ENCODE measurements at places on chromosomes 16 and 17.
A peak's percentile ranks its signal among the peaks of the same experiment; 100 is the strongest.

DNA sequence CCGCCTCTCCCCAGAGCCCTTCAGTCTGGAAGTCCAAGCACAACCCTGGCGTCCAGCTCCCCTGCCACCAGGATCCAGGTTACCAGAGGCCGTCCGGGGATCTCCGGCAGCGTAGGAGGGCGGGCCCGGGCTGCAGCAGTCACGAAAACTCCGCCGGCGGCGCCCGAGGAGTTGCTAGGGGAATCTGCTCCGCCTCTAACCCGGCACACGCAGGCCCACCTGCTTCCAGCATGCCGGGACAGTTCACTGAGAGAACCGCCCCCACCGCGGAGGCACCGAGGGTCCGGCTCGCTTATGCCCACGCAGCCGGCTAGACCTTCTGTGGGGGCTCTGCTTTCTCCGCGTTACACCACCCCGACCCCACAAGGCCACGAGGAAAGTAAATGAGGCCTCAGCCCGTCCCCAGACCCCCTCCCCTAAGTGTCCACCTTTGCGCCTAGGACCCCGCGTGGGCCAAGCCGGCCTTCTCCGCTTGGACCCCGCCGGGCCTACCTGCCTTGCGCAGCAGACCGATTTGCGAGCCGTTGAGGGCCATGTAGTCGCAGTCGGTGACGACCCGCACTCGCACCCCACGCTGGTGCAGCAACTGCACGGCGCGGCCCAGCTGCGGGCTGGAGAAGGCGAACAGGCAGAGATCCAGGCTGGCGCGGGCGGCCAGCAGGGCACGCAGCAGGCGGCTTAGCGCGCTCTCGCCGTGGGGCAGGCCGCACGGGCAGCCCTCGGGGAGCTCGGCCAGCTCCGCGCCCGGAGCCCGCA lies 587 bp downstream of the PLD6 start:
- DNase-seq = peak; percentile 50

DNA sequence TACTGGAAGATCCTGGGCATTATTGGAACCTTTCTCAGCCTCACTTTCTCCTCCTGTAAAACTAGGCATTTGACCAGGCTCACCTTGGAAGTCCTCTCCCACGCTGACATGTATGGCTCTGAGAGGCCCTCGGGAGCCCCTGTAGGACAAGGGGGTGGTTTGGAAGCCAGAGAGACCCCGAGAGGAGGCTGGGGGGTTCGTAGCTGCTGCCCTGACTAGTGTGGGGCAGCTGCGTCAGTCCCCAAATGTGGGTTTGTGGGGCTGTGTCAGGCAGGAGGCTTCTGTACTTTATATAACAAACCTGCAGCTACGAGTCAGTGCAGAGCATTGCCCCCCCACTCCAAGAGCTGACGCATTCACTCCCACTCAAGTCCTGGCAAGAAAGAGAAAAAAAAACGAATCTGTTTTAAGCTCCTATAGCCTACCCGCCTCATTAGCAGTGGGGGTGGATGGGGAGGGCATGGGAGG lies 1.8 kb downstream of the CX3CL1 start:
- no peak for DNase-seq

GRCh38 chr16:22030087-22030812 lies 22.3 kb downstream of the MOSMO start:
- no peak for DNase-seq

- DNase-seq = no peak
Observed at GRCh38 chr17:4735876-4736651, 3.6 kb upstream of the ZMYND15 start.

DNA sequence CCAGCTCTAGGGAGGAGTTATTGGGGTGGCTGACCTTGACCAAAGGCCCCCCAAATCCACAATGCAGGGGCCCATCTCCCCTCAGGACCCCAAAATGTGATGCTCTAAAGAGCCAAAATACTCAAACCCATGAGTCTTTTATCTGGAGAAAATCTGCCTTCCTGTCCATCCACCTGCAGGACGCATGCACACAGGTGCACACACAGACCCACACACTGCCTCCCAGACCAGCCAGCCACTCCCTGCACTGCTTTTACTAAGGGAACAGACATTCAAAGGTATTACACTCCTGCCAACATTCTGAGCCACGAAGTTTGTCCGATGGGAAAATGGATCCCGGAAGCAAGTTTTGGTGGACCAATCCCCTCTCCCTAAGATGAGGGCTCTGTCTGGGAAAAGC lies 76.1 kb upstream of the CDH5 start:
- no peak for DNase-seq

DNA sequence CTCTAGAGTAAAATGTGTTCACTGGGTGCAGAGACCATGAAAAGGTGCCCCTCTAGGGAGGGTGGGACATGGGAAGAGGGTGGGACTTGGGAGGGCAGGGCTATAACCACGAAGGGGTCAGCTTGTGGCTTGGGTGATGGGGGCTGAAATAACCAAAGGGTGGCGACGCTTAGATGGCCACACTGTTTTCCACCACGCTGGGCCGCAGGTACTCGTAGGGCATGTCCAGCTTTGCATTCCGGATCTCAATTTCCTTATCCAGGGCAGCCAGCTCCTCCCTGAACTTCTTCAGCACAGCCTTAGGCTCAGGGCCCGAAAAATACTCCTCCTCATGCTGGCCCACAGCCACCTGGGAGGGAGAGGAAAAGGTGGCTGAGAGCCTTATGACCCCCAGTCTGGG lies 10.0 kb downstream of the ALOX15 start:
- no peak for DNase-seq
